ENCODE measurements at places on chromosomes 7 and 10.

- DNase-seq = no peak
These were observed 42.8 kb upstream of the SEPHS1 start for GRCh38 chr10:13390604-13391522.

DNA sequence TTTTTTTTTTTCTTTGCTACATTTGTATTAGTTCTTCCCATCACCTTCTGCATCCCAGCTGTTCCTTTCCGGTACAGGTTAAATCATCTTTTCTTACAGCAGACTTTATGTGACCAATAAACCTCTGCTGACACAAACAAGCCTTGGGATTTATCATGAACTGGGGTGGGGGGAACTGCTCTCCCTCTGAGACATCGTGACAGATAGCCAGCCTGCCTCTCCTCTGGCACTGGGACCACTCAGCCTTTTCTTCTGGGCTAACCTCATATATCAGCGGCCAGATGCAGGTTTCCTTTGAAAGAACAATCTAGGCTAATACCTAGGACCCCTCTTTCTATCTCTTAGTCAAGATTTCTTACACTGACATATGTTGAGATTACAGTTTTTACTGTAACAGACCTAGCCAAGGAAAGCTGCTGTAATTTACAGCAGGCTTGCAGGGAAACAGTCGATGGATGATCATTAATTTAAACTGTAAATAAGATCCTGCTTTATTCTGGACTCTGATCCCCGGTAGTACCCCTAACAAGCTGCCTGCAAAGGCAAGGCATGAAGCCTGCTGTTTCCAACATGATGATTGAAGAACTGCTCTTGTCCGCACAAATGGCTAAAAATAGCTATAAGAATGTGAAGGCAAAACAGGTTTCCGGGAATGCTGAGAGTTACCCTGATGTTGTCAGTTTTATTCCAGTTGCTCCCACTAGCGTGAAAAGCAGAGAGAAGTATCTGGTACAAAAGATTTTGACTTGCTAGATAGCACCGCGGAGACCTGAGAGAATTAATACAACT is 338.7 kb downstream of the SORCS1 start:
- no peak for DNase-seq

DNA sequence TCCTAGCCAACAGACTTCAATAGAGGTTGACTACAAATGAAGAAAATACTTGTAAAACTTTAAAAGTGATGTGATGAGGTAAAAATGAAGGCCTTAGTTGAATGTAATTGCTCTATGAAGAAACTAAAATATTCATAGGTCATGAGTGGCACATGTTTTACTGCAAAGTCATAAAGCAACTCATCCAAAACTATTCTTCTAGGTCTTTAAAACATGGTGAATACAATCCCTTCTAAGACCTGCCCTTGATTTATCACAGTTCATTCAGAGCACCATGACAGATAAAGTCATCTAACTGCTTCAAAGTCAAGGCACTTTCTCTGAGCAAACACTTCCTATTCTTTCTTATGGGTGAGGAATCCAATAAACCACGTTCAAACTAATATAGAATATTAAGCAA is 713.5 kb downstream of the SORCS1 start:
- DNase-seq = no peak

DNA sequence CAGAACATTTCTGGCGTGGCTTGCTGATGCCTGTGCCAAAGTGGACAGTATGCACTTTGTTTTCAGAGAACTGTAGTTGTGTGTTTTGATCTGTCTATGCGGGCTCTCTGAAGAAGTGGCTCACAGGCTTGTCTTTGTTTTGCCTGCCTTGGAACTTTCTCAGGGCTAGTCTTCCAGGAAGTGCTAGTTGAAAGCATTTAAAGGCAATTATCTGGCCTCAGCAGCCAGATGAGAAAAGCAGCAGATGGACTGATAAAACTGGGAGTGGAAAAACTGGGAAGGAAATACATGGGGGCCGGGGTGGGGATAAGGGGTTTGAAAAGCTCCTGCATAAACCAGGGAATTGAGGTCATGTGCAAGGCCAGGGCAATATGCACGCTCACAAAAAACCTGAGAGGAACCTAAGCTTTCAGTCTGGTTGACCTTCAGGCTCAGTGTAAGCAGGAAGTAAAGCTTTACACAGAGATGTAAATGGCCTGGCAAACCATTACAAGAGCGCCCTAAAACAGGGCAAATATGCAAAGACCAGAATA is 94.5 kb downstream of the ZNF33B start:
- DNase-seq = no peak

GRCh38 chr10:100826983-100827818 is 81.8 kb downstream of the PAX2 start:
- peak; percentile 13 for DNase-seq

- DNase-seq = no peak
These were observed 39.3 kb upstream of the RSU1 start for GRCh38 chr10:16856567-16856966.

DNA sequence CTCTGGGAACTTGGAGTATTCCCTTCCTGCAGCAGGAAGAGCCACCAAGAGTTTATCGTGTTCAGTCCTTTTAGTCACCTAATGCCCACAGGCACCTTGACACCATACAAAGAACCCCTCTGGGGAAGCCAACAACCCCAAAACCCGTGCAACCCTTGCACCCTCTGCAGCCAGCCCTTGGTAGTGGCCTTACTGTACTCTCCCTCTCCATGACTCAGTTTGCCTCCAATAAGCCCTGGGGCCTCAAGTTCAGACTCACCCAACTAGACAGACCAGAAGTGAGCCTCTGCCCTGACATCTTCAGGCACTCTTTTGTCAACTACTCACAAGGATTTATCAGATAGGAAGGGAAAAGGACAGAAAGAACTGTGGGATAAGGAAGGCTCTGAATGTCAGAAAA is 30.9 kb downstream of the KCNMA1 start:
- DNase-seq = no peak

- DNase-seq = no peak
These were observed 75.1 kb downstream of the HGF start for GRCh38 chr7:81694711-81695110.

DNA sequence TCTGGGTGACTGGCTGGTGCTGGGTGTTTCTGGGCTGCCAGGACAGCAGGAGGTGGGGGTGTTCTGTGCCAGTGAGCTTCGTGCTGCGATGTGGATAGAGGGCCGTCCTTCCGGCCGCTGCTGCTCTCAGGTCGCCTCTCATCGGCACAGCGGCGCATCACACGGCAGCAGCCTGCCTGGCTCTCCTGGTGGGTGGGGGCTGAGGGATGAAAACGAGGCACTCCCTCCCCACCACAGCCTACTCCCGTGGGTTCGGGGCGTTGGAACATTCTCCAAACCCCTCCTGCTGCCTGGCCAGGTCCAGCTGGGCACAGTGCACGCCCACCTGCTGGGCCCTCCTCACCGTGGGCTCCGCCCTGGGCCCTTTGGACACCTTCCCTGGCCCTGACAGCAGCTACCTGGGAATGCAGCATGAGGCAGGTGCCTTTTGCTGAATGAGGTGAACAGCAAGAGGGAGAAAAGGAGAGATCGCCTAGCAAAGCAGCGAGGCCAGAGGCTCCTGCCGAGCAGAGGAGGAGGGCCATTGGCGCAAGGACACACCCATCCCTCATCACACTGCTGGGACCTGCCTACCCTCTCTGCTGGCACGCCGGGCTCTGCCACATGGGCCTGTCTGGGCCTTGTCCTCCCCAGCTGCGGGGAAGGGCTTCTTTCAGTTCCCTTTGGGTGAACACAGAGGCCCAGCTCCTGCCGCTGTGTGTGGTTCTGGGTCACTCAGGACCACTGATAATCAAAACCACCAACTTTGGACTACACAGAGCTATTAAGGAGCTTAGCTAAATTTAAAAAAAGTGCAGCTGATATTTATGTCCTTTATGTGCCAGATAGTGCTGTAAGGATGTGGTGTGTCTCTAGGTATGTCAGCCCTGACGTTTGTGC is 33.4 kb downstream of the INPP5A start:
- DNase-seq = no peak

- no peak for DNase-seq
These were observed 201.0 kb downstream of the ADARB2 start for GRCh38 chr10:1536341-1536740.

GRCh38 chr7:156402255-156402654 is 238.3 kb upstream of the RNF32 start:
- DNase-seq = no peak

DNA sequence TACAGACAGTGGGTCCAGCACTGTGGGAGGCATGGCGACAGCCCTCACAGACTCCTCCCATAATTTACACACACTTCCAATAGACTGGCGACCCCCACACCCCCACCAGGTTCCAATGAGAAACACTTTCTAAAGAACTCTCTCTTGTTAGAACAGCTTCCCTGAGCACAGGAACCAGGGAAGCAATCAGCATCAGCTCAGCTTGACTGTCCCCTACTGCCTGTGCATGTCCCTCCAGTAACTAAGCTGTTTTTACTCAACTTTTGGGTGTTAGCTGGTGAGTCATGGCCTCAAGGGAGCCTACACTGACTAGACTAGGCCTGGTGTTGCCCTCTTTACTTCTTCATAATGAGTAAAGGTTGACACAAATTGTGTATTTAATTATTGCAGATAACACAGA is 32.6 kb upstream of the HERPUD2 start:
- DNase-seq = no peak

DNA sequence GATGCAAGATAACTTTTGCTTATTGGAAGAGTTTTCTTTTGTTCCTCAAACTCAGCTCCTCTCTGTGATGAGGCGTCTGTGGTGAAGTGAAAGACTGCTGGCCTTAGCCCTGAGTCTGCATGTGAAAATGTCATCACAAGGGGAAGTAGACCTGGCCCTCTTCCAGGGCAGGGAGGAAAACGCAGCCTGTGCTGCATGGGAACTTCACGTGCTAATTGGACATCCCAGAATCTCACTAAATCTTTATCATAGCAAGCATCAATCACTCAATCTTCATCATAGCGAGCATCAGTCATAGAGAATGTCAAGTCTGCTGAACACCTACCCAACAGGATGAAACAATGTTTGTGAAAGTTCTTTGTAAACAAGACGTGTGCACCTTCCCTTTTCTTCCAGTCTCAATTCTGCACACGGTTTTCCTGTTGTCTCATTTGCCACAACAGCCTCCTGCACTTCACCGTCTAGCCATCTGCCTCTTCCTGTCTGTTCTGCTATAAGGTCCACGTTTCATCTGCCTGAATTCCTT is 314.6 kb downstream of the FRMD4A start:
- no peak for DNase-seq

GRCh38 chr7:35261476-35262285 is 7.8 kb upstream of the TBX20 start:
- DNase-seq = no peak

GRCh38 chr7:81865754-81866153 is 95.9 kb upstream of the HGF start:
- DNase-seq = no peak

GRCh38 chr7:16531707-16532106 is 5.1 kb downstream of the LRRC72 start:
- DNase-seq = no peak

DNA sequence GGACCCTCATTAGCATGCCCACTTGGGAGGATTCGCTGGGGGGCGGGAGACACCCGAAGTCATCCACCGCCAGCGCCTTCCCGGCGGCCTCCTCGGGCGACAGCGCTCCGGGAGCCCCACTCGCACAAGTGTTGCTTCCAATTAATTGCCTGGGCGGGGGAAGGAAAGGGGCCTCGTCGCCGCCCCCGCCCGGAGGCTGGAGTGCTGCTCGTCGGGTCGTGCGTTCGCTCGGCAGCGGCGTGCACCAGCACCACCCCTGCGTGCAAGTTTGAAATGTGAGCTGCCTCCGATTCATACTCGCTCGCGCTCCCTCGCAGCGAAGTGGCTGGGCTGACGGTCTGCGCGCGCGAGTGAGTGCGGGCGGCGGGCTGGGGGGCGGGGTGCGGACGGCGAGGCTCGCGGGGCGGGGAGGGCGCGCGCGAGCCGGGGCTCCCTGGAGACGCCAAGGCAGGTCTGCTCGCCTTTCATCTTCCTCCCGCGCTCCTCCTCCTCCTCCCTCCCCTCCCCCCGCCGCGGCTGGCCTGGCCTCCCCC is 104.6 kb upstream of the PPIF start:
- DNase-seq = peak; percentile 51

DNA sequence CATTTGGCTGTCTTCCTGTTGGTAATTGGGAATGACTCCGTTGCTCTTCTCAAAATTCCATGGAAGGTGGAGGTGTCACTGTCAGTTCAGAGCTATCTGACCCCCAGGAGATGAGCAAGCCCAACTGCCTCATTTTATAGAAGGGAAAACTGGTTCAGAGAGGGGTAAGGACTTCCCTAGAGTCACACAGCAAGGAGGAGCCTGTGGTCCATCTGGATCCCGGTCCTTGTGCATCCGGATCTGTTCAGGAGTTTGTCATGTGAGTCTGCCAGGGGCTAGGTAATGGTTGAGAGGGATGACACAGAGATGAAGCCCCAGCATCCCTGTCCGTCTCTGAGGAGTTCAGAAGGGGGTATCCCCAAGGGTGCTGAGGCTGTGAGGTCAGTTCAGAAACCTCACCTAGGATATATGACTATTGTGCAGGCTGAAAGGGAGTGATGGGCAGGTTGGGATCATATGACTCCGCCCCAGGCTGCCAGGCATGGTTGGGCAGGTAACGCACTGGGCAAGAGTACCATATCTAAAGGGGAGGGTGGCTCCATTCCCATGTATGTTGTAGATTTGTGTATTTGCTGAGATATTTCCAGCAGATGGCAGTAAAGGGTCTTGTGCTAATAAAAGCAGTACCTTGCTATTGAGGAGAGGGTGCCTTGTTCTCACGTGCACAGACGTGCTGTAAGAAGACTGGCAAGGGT is 16.0 kb upstream of the SLC29A3 start:
- DNase-seq = no peak

DNA sequence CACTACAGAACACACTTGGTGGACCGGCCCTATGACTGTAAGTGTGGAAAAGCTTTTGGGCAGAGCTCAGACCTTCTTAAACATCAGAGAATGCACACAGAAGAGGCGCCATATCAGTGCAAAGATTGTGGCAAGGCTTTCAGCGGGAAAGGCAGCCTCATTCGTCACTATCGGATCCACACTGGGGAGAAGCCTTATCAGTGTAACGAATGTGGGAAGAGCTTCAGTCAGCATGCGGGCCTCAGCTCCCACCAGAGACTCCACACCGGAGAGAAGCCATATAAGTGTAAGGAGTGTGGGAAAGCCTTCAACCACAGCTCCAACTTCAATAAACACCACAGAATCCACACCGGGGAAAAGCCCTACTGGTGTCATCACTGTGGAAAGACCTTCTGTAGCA is 14.6 kb downstream of the ZSCAN21 start:
- DNase-seq = no peak

GRCh38 chr7:2380461-2380860 is 22.9 kb upstream of the CHST12 start:
- no peak for DNase-seq

- DNase-seq = no peak
These were observed 620.3 kb downstream of the CCSER2 start for GRCh38 chr10:84948644-84949043.

DNA sequence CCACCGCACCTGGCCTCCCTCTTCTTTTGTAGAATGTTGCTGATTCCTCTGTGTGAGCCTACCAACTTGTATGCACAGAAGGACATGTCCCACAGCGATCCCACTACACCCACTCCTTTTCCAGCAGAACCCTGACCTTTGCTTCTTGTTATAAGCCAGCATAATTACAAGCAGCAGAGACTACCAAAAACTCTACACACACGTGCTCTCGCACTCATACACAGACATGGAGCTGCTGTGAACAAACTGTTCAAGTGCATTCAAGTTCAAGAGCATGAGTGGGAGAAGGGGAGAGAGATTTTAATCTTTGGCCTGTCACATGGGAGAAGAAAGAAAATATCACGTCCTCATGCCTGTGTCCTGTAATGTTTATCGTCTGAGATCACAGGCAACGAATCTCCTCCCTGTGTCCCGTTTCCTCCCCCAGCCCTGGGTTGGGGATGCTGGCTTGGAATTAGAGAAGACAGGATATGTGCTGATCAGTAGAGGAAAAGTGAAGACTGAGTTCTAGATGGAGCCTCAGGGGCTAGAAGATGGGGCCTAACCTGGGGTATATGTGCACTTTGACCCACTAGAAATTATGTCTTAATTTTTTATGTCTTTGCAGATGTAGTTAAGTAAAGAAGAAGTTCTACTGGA is 79.6 kb downstream of the NHLRC2 start:
- no peak for DNase-seq
